Retina (tissue), 1 donor: ENCODE measurements at places on chromosomes 11 and 22.

DNA sequence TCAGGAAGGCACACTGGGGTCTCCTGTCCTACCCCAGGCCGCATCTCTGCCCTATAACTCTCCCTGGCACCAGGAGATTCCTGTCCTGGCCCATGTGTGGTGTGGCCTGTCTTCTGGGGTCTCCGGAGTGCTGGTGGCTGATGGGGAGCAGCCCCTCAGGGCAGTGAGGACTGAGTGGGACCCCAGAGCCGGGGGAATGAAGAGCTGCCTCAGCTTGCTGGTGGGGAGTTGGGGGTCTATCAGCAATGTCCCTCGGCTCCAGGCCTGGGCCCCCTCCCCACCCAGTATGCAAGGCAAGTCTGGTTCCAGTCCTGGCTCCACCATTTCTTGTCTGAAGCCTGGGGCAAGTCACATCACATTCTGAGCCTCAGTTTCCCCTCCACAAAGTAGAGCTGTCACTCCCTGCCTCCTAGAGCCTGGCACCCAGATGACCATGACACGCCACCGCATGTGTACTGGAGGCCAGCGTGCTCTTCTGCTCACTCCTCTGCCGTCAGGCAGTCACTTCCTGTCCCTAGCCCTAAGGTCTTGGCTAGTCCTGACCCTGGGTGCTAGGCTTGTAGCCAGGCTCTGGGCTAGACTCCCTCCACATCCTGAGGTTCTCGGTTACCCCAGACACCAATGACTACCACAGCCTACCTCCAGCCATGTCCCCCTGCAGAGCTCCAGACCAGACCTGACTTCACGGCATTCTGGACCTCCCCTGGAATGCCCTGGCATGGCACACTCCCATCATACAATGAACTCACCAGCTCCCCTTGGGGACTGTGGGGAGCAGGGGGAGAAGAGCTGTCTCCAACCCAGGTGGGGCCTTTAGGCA lies 12.8 kb downstream of the ARAP1 start:
- no peak for DNase-seq

DNA sequence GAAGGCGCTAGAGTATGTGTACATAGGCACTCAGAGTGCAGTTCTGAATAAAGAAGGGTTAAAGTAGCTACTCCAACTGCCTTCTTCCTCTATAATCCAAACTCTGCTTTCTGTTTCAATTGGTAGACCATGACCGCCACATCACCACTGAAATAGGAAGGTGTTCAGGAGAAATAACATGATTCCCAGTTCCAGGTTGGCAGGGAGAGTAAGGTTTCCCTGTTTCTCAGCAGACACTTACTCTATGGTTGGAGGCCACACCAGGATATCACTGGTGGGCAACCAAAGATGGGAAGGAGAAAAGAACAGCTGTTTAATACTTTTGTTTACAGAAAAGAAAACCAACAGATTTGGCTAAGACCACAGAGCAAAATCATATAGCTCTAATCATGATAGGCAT lies 37.9 kb downstream of the PAK1 start:
- DNase-seq: no peak

DNA sequence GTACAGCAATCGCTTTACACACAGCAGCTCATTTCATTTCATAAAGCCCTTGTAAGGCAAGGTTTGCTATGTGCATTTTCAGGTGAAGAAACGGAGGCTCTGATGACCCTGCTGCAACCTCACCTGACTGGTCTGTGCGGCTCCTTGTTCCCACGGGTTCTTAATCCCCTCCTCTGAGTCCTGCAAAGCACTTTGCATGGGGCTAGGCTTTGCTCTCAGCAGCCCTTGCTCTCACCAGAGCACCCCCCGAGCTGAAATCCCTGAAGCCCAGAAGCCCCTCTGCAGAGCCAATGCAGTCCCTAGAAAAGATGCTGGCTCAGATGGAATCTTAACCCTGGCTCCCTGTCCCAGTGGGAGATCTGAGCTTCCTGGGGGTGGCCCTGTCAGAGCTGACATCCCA lies 11.0 kb upstream of the APOL6 start:
- DNase-seq: no peak

- peak; percentile 49 for DNase-seq
Observed at GRCh38 chr11:63023222-63023814, 7.7 kb upstream of the SLC22A8 start.

GRCh38 chr11:132821014-132821413 lies 711.3 kb downstream of the OPCML start:
- DNase-seq: no peak

DNA sequence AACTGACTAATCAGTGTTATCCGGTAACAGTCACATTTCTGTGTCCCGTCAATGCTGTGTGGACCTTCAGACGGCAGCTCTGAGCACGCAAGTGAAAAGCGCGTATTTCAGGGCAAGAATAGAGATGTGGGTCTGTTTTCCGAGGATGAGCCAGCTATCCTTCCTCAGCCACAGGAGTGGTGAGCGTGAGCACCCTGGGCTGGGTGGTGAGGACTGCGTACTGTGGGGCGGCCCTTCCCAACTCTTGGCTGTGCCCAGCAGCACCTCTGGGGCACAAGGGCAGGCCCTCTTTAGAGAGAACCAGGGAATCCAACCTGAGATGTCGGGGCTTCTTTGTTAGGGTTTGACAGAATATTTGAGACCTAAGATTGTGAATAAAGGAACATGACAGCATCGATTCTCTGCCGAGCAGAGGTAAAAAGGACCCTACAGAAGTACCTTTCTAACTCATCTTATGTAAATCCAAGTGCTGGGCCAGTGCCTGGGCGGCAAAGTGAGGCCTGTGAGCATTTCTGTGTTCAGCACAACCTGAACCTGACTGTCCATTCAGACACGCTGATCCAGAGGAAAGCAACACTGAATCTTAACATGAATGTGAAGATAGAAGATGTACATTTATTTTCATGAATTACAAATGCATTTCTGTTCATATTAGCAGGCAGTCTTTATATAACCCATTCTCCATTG lies 26.5 kb upstream of the YPEL1 start:
- DNase-seq: no peak

- DNase-seq: no peak
Observed at GRCh38 chr11:69055212-69055586, 6.5 kb downstream of the TPCN2 start.

GRCh38 chr22:31945971-31946680 lies 1.8 kb downstream of the YWHAH start:
- DNase-seq: peak; percentile 39

DNA sequence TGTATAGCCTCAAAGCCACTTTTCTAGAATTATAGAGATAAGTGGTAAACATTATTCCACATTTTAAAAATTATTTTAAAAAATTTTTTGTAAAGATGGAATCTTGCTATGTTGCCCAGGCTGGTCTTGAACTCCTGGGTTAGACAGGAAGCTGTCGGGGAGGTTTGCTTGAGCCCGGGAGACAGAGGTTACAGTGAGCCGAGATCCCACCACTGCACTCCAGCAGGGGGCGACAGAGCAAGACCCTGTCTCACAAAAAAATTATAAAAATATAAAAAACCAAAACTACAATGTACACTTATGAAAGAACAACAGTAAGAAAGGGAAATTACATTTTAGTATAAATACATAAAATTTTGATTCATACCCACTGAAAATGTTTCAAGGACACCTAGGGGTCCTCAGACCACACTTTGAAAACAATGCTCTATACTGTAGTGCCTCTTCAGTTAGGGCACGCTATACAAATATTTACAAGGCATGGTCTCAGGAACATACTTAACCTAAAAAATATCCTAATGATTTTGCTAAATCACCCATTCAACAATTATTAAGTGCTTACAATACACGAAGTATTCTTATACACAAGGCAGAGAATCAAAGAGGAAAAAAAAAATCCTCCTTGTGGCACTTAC lies 111.2 kb downstream of the MRTFA start:
- DNase-seq: peak; percentile 44

DNA sequence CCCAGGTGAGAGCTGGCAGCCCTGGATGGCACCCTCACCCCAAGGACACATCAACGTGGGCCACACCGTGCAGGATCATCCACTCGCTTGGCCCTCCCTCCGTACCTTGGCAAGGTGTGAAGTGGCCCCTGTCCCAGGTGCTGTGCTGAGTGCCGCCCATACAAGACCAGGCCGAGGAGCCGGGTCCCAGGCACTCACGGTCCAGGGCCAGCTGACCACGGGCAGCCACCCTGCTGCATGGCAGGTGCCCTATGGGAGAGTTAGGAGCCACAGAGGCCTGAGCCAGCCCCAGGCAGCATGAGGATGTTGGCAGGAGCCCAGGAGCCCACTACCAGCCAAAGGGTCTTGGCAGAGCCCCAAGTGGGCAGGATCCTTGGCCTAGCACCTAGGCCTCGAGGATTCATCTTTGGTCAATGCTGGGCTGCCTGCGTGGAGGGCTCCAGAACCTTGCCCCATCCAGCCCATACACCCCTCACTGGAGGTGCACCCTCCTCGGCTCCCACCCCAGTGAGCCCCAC lies 19.6 kb downstream of the RTN4R start:
- no peak for DNase-seq

DNA sequence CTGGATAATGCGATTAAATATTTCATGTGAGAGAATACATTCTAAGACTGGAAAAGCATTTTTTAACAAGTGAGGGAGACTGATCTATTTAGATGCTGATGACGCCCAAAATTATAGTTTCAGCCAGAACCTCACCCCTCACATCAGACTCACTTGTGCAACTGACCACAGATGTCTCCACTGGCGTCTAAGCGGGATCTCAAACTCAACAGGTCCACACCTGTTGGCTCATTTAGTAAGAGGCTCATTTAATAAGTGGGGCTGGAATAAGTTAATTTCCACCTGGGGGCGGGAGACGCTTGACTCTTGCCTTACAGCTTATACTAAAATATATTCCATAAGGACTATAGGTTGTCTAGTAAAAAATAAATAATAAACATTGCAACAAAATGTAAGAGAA lies 47.5 kb downstream of the MORC2 start:
- peak; percentile 5 for DNase-seq
